ENCODE measurements at places on chromosomes 3 and 15.
A peak's percentile ranks its signal among the peaks of the same experiment; 100 is the strongest.

- DNase-seq: no peak
Observed at GRCh38 chr3:128545120-128545752, 52.2 kb upstream of the GATA2 start.

DNA sequence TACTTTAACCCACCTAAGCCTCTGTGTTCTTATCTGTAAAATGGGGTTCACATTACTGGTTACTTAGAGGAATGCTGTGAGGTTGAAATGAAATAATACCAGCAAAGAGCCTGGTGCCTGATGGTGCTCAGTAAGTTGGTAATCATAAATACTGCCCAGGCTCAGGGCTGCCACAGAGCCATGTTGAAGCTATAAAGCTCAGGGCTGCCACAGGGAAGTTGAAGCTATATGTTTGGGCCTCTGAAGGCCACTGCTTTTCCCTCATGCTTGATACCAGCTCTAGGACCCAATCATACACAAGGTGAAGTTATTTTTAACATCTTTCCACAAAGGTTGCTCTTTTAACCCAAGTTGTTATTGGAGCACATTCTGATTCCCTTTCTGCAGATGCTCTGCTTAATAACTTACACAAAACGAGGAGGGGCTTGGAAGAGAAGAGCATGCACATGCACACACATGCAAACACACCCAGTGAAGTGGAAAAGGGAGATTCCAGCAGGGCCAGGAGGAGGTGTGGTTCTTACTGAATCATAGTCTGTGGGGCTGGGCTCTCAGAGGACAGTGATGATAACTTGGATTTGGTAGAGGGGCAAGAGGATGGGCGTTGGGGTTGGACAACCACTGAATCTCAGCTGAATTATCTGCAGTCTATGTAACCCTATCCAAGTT is 17.4 kb downstream of the PARP14 start:
- DNase-seq: no peak

DNA sequence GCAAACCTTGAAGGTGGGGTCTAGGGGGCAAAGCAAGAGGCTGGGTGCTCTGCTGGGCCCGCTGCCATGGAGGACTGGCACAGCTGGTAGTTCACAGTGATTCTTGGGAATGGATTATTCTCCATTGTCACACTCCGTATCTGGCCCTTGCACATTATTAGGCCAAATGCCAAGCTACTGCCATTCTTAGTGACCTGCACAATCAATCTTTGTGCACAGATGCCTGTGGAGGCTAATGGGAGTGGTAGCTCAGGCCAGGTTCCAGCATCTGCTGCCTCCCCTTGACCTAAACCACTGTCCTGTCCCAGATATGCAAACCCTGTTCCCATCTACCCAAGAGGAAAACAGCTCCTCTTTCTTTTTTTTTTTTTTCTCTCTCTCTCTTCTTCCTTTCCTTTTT is 67.5 kb downstream of the TIPARP start:
- DNase-seq: no peak

DNA sequence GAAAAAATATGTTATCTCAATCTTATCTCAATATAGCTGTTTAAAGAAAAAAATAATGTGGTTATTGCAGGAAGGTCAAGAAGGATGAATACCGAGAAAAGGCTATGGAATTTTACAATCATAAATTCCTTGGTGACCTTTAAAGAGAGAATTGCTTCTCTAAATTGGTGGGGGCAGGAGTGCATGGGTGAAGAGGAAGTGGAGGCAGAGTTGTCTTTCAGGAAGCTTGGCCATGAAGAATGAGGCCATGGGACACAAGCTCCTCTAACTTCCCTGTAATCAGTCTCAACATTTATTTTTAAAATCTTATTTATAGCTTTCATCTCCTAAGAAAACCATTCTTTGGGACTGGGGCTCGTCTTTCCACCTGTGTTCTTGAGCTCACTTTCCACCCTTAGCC is 22.4 kb upstream of the ALDH1A2 start:
- DNase-seq: no peak

GRCh38 chr3:14253022-14253706 is 74.5 kb downstream of the LSM3 start:
- no peak for DNase-seq

- DNase-seq: peak; percentile 7
Observed at GRCh38 chr15:63982381-63982854, 63.9 kb downstream of the DAPK2 start.

DNA sequence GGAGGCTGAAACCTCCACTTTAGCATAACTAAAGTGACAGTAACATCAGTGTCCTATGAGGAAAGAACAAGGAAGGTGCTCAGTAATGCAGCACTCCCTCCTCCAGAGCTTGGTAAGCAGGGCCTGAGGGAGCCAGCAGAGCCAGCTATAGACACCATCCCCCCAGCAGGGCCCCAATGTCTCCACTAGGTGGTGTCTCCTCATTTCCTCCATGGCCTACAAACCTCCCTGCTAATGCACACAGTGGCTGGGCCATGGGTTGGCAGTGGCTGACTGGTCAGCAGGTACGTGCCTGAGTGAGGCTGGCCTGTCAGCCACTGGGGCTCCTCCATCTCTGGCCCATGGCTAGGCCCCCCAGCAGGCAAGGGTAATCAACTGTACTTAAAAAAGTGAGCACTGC is 13.6 kb downstream of the MRPS25 start:
- DNase-seq: peak; percentile 49

DNA sequence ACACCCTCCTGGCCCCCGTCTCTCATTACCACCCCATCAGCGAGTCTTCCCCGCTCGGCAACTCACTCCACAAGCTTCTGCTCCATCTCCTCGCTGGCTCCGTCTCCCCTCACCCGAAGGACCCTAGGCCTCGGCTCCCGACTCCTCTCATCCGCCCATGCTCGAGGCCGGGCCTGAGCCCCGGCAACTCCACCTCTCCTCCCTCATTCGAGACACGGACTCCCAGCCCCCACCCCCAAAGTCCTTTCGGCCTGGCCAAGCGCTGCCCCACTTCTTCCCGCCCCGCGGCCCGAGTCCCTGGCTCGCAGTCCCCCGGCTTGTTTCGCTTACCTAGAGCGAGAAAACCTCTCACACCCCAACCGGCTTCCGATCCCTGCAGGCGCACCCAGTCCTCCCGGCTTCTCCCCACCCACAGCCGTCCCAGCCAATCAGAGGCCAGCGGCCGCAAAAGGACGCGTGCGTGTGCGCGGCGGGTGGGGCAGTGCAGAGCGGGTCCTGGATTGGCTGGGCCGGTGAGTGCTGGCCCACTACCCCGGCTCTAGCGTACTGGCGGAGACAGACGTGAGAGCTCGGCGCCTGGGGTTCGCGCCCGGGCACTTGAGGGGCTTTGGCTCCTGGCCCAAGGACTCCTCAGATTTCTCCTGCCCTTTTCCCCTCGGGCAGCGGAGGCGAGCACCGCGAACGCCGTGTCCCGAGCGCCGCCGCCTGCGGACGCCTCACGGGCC is at the start of gene HIGD1A:
HIGD1A (minus strand) TSS at position 385 of the 725 bp plus-strand sequence. CDS start 10,237 bp downstream, outside the sequence.
- peak; percentile 91 for DNase-seq

- no peak for DNase-seq
Observed at GRCh38 chr15:22954798-22955543, 25.2 kb downstream of the CYFIP1 start.

DNA sequence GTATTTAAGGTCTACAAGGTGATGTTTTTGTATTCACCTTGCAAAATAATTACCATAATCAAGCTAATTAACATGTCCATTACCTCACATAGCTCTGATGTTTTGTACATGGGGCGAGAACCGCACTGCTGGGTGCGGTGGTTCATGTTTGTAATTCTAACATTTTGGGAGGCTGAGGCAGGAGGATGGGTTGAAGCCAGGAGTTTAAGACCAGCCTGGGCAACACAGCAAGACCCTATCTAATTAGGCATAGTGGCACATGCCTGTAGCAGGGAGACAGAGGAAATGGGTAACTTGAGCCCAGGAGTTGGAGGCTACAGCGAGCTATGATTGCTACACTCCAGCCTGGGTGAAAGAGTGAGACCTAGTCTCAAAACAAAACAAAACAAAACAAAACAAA is 248.2 kb upstream of the NSMCE3 start:
- no peak for DNase-seq

GRCh38 chr3:160069986-160070385 is 81.4 kb downstream of the IL12A start:
- no peak for DNase-seq

DNA sequence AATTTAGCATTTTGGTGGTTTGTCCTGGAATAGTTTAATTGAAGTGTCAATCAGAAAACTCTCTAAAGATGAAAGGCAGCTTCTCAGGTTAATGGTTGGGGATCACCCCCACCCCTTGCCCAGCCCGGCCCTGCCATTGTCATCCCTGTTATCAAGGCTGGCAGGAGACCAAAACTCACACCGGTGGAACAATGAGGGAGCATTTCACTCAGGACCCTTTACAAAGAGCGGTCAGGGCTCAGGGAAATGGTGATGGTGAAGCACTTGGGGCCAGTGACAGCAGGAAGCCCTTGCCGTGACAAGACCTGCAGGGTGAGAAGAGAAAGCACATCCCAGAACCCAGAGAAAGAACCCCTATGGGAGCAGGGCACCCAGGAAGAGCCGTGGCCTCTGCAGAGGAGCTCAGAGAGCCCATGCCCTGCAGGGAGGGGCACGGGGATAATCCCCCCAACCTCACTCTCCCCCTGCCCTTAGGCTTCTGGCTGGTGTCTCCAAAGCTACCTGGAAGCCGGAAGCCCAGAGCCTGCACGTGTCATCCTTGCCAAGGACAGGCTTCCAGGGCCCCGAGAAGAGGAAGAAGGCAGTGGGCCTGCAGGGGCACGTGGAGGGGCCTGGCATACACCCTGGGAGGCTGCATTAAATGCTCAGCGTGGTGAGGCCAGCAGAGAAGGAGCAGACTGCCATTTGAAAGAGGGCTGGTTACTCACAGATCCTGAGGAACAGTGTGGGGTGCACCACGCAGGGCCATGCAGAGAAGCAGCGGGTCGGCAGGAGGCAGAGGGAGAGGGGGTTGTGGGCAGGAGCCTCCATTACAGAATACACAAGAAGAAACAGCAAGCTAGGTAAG is 80.6 kb upstream of the PRR20G start:
- DNase-seq: no peak

- no peak for DNase-seq
Observed at GRCh38 chr3:179452872-179453271, 1.6 kb upstream of the GNB4 start.

- no peak for DNase-seq
Observed at GRCh38 chr15:63145426-63145825, 11.9 kb downstream of the RPS27L start.

GRCh38 chr15:64010719-64011118 is 35.6 kb downstream of the DAPK2 start:
- peak; percentile 64 for DNase-seq

DNA sequence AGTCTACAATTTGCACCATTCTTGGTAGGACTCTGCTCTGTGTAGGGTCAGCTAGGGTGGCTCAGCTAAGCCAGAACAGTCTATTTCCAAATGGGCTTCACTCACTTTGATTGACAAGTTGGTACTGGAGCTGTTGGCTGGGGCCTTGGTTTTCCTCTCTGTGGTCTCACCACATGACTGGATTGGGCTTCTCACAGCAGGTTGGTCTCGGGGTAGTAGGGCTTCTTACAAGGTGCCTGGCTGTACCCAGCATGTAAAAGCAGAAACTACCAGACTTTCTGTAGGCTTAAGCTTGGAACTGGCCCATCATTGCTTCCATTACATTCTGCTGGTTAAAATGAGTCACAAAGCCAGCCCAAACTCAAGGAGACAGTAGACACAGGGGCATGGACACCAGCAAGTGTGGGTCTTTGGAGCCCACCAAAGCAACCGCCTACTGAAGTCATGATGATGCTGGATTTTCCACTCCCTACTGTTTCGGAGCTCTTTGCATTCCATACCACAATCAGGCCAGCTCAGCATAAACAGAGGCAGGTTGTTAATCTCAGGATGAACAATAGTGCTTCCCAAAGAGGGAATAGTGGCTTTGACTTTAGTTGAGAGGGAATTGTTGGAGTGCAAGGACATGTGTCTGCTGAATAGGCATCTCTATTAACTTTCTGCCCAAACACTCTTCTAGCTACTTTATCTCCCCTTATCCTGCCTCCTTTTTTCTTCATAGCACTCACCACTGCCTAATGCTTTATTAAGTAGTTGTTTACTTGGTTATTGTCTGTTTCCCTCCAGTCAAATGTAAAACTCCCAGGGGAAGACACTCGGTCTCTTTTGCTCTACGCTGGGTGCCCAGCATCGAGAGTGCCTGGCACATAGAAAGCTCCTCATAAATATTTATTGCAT is 78.0 kb upstream of the RARB start:
- DNase-seq: no peak

GRCh38 chr3:186427627-186428281 is 65.7 kb upstream of the DGKG start:
- no peak for DNase-seq

GRCh38 chr3:100503448-100503847 is 11.0 kb downstream of the TMEM45A start:
- no peak for DNase-seq
